ENCODE measurements at places on chromosomes 4 and X.

- DNase-seq = no peak
Measured at GRCh38 chr4:127251423-127251822, 381.3 kb upstream of the INTU start.

DNA sequence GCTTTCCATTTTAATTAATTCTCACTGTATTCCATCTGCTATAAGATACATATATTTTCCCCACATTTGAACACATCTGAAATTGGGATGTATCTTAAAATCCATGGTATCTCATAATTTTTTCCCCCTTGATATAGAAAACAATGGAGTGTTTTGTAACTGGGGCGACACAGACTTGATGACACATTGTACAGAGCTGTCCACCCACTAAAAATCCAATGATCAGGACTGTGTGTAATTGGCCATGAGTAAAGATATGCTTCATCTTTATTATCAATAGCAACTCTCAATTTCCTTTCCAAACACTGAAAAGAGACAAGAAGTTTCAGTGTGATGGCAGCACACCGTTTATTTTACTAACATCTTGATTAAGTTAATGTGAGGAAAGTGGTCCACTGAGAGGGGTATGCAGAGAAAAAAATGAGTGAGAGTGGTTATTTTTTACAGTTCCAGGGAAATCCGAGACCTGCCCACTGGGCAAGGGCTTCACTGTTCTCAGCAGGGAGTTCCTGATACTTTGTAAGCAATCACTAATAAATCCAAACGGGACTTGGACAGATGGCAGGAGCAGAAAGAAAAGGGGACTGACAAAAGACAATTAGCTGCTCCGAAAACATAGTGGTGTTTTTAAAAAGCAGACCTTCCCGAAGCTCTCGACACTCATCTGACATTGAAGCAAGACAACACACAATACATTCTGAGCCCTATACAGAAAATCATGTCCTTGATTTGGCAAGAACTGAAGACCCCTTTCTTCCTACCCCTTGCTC lies 149.4 kb downstream of the TSPAN5 start:
- no peak for DNase-seq

DNA sequence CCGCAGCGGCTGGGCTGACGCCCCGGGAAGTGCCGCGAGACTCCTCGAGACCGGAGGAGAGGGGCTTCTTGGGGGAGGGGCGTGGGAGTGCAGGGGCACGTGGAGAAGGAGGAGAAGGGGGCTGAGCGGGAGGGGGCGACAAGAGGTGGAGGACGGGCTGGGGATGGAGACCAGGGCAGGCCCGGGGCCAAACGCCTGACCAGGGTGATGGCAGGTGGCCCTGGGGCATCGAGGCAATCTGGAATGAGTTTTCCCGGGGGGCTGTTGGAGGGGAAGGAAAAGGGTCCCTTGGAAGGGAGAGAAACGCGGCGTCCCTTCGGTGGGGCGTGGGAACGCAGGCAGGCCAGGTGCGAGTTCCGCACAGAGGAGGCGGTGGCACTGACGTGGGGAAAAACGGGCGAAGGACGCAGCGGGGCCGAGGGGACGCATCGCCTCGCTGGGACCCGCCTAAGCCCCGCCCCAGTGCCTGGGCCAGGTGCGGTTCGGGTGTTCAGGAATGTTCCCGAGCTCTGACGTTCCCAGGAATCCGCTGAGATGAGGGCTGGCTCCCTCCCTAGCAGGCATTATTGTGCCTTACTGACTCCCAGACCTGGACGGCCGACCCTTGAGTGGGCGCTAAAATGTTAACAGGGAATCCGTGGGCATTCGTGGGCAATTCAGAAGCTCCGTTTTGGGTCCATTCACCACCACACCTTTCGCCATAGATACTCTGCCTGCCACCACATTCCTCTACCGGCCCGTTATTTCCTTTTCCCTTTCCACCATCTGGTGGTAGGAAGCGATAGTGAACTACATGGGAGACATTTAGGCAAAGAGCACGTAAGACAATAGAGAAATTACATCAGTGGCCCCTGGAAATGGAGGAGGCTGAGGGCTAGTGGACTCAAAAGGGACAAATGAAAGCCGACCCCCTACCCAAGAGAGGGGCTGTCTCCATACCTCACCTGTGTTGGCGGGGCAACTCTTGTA lies 795 bp upstream of the SH3KBP1 start:
- peak; percentile 64 for DNase-seq

GRCh38 chr4:14064984-14065383 lies 437.5 kb upstream of the BOD1L1 start:
- no peak for DNase-seq
